GF-D8 (cell line): ENCODE measurements at places on chromosomes 5 and 9.

DNA sequence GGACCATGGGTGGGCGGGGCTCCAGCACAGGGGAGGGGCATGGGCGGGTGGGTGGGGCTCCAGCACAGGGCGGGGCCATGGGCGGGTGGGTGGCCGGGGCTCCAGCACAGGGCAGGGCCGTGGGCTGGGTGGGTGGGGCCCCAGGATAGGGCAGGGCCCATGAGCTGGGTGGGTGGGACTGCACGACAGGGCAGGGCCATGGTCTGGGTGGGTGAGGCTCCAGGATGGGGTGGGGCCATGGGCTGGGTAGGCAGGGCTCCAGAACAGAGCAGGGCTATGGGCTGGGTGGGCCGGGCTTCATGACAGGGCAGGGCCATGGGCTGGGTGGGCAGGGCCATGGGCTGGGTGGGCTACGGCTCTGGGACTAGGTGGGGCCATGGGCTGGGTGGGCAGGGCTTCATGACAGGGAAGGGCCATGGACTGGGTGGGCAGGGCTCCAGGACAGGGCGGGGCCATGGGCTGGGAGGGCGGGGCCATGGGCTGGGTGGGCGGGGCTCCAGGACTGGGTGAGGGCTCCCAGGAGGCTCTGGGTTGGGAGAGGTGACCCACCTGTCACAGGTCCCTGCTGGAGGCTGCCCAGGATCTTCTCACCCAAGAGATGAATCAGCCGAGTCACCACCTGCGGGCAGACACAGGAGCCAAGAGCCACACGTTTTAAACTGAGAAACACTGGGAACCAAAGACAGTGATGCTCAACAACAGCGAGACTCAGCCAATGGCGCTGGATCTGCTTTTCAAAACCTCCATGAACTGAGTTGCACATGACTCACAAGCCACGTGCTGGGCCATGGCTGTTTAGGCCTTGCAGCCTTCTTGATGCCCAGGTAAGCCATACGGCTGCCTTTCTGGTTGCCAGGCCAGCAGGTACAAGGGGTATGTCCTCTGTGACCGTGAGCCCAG is 33.6 kb upstream of the NSMF start:
- DNase-seq: no peak

GRCh38 chr9:113911850-113912557 is 35.9 kb downstream of the ZNF618 start:
- DNase-seq: no peak

DNA sequence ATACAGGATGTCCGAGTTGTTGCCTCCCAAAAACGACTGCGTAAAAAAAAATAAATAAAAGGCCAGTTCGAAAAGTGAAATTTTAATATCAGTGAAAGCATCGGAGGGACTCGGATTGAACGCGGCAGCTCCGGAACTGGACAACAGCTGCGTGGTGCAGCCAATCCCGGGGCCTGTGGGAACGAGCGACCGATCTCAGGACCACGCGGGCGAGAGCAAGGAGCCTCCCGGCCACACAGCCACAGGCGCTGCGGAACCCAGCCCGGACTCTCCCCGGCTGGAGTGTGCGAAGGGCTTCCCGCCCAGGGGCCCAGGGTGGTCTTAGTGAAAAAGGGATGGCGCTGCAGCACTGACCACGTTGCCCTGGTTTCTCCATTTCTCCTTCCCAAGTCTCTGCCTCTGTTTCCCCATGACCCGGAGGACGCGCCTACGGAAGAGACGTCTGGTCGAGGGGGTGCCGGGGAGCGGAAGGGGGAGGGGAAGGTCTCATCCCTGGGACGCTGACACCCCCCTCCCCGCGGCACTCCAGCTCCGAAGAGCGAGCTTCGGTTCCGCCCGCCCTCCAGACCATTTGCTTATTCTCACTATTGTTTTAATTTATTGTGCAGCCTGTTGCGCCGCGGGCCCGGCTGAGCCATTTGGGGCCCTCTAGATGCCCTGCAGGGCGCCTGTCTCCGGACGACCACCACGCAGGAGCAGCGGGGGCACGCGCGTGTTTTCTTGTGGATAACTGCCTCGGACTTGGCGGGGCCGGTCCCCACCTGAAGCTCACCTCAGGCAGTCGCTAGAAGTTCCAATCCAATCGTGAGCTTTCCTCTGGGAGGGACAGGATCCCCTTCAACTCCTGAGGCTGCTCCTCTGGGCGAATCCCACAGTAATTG is 303.0 kb downstream of the PARP8 start:
- DNase-seq: no peak

DNA sequence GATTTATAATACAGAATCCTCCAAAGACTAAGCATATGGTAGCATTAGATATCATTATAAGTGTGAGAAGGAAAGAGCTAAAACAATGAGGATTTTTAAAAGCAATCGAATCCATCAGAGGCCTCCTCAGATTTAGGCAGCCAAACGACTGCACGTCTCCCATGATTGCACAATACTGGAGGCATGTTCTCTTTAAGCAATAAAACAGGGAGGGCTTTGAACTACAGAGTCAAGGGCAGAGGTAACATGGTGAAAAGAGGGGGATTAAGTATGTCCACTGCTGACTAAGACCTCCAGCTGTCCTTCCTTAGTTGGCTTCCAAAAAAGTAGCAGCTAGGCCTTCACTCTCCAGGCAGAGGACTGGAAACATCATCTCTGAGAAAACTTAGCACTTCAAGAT is 298.7 kb upstream of the RGMB start:
- no peak for DNase-seq

DNA sequence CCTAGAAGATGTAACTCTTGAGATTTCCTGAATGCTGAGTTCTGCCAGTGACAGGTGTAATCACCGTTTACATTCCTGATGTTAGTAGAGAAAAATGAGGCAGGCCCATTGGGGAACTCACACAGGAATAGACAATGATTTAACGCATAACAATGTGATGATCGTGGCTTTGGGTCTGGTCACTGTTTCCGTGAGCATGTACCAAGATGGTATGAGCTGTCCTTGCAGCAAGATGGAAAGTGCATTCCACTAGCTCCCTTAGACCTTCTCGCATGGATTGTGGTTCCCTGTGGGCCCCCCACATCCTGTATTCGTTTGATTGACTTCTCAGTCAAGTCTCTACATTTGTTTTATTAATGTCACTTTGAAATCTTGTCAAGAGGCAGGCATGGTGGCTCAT is 124.0 kb upstream of the DAP start:
- DNase-seq: no peak

DNA sequence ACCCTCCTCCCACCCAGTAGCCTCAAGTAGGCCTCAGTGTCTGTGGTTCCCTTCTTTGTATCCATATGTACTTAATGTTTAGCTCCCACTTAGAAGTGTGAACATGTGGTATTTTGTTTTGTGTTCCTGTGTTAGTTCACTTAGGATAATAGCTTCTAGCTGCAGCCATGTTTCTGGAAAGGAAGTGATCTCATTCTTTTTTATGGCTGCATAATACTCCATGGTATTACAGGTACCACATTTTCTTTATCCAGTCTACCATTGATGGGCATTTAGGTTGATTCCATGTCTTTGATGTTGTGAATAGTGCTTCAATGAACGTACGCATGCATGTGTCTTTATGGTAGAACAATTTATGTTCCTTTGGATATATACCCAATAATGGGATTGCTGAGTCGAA is 74.8 kb downstream of the SLC12A2 start:
- DNase-seq: no peak
